Tibial nerve (tissue), 4 donors: ENCODE measurements at places on chromosomes 4 and X.

DNA sequence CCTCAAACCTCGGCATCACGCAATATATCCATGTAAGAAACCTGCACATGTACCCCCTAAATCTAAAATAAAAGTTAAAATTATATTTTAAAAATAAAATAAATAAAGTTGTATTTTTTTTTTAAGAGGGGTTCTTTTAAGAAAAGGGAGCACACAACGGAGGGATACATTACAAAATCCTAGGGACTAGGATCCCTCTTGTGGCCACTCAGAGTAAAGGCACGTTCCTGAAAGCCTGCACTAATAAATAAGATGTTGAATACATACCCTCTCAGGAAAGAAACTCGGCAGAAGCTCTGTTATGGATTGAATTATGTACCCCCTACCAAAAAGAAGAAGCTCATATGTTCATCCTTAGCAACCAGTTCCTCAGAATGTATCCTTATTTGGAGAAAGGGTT lies 50.9 kb upstream of the PRDX4 start:
- H3K4me1 ChIP-seq: no peaks in the 10 kb centered on the region
- H3K27me3 ChIP-seq: no peaks in the 10 kb centered on the region
- no peak for DNase-seq
- H3K36me3 ChIP-seq: no peaks in the 10 kb centered on the region
- H3K27ac ChIP-seq: no peak overlapping the region

- H3K36me3 ChIP-seq: no peaks in the 10 kb centered on the region
- no peak overlapping the region for H3K27ac ChIP-seq
- DNase-seq: no peak
- H3K4me1 ChIP-seq: no peaks in the 10 kb centered on the region
- no peaks in the 10 kb centered on the region for H3K27me3 ChIP-seq
Observed at GRCh38 chr4:93403571-93403970, 425.0 kb upstream of the ATOH1 start.

GRCh38 chr4:88697141-88697540 lies 488 bp downstream of the NAP1L5 start:
- DNase-seq: no peak
- no peaks in the 10 kb centered on the region for H3K4me1 ChIP-seq
- H3K36me3 ChIP-seq: peaks cover 12% of the 10 kb centered on the region
- H3K27ac ChIP-seq: peak overlapping the region; percentile 91
- no peaks in the 10 kb centered on the region for H3K27me3 ChIP-seq
- H3K4me3 ChIP-seq: peak overlapping the region; percentile 58

DNA sequence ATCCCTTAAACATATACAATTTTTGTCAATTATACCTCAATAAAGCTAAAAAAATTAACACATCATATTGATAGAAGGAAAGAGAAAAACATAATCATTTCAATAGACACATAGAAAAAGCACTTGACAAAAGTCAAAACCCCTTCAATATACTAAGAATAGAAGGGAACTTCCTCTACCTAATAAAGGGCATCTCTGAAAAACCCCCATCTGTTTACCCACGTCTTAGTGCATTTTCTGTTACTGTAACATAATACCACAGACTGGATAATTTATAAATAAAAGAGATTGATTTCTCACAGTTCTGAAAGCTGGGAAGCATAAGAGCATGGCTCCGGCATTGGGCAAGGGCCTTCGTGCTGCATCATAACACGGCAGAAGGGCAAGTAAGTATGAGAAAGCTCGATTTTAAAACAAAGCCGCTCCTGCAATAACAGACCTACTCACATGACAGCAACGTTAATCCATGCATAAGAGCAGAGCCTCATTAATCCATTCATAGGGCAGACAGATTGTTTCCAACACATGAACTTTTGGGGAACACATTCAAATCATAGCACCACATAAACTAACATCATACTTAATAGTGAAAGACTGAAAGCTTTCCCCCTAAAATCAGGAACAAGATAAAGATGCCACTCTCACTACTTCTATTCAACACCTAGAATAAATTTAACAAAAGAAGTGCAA lies 15.7 kb downstream of the STEEP1 start:
- H3K4me3 ChIP-seq: no peak overlapping the region
- H3K27me3 ChIP-seq: no peaks in the 10 kb centered on the region
- DNase-seq: no peak
- H3K27ac ChIP-seq: no peak overlapping the region
- H3K4me1 ChIP-seq: no peaks in the 10 kb centered on the region
- no peaks in the 10 kb centered on the region for H3K36me3 ChIP-seq

DNA sequence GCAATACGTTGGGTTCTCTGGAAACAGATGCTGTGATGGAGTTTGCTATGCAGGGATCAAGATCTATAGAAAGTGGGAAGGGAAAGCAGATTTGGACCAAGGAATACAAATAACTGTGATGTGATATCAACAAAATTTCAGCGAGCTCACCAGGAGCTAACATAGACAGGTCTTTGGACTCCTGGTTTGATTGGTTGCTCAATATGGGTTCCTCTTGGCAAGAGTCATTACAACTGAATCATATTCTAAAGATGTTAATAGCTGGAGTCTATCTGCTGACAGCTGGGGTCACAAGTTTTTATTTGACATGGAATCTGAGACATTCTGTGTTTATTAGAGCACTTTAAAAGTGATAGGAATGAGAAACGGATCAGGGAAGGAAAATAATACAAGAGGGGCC lies 637.6 kb upstream of the GNPDA2 start:
- DNase-seq: no peak
- H3K4me3 ChIP-seq: no peak overlapping the region
- H3K27ac ChIP-seq: no peak overlapping the region
